ENCODE measurements at places on chromosomes 12 and 14.

- DNase-seq: peak; percentile 73
These were observed 33.8 kb downstream of the FBRSL1 start for GRCh38 chr12:132523576-132524331.

DNA sequence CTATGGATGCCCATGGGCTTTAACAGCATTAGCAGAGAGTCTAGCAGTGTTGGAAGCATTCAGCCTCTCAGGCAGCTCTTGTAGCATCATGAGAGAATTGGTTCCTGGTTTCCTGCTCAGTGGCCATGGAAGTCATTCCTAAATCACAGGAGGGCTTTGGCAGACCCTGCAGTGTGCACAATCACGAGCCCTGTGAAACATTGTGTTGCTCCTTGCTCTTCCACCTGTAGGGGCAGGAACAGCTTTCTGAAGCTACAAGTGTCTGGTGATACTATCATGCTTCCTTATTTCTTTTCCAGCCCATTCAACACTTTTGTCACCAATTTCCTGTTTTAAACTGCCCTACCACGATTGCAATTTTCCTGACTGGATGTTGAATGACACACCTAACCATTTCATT, 402.2 kb upstream of the USP15 start:
- DNase-seq: no peak

DNA sequence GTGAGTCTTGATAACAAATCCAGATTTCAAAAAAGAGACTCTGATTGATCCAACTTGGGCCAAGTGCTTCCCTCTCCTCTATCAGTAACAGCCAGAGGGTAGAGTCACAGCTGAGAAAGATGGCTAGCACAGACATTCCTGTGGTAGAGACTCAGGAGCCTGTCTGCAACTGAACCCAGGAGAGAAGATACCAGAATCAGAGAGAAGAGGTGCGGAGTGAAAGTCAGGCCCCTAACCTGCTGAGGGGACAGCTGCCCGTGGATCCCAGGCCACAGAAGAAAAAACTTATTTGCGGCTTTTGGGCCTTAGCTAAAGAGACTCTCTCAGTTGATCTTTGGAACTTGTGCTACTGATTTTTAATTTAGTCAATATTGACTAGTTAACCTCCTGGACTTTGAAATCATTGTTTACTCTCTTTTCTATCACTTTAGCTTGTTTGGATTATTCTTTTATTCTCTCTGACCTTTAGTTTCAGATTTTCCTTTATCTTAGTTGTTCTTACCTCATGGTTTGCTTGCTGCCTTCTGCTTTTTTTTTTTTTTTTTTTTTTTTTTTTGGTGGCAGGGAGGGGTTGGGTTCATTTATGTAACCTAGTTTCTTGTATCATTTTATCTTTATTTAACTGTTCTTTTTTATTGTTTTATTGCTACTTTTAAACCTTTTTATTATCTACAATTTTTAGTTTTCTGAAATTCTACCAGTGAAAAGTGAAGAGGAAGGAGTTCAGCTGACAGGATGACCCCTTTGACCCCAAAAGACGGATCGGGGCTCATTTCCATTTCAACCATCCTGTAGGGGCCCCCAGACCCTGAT, 154.9 kb upstream of the KRR1 start:
- no peak for DNase-seq

GRCh38 chr12:130097342-130097741, 64.9 kb upstream of the FZD10 start:
- no peak for DNase-seq

DNA sequence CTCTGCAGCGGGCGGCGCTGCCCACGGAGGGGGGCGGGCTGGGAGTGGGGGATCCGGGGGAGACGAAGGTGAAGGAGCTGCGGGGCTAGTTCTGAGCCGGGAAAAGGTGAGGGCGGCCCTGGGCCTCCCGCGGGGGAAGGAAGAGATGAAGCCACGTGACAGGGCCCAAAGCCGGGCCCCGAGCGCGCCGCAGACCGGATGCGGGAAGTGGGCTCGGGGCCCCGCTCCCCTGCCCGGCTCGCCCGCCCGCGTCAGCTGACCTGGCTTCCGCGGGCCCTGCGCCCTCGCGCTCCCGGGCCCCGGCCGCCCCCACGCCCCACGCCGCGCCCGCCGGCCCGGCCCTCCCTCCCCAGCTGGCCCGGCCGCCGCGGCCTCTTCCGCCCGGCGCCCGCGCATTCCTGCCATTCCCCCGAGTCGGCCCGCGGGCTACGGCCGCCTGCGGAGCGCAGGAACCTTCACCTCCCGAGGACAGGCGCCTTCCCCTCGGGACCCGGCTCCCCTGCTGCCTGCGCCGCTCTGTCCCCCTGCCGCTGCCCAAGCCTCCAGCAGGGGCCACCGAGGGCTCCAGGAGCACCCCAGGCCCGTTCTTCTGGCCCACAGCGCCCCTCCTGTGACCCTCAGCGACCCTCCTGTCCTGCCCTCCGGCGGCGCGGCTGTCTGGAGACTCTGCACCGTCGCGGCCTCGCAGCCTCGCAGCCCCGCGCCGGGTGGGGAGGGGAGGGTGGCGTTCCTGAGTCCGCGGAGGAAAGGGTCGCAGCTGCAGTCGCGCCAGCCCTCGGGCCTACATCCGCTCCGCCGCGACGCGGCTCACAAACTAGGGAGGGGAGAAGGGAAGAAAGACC, 20.4 kb downstream of the NINJ2 start:
- peak; percentile 71 for DNase-seq

DNA sequence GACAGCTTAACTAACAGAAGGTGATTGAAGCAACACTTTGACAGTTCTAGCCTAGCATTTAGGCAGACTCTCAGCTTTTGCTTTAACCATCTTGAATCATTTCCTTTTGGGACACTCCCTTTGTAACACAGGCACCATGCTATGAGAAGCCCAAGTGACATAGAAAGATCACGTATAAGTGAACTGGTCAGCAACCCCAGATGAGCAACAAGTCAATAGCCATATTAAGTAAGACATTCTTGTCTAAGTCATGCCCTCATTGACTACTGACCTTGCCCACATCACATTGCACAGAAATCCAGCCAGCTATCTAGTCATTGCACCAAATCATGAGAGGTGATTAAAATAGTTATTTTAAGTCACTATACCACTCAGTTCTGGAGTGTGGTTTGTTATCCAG, 476.8 kb downstream of the TRHDE start:
- DNase-seq: no peak

GRCh38 chr14:104383996-104384775, 195.4 kb upstream of the C14orf180 start:
- no peak for DNase-seq

DNA sequence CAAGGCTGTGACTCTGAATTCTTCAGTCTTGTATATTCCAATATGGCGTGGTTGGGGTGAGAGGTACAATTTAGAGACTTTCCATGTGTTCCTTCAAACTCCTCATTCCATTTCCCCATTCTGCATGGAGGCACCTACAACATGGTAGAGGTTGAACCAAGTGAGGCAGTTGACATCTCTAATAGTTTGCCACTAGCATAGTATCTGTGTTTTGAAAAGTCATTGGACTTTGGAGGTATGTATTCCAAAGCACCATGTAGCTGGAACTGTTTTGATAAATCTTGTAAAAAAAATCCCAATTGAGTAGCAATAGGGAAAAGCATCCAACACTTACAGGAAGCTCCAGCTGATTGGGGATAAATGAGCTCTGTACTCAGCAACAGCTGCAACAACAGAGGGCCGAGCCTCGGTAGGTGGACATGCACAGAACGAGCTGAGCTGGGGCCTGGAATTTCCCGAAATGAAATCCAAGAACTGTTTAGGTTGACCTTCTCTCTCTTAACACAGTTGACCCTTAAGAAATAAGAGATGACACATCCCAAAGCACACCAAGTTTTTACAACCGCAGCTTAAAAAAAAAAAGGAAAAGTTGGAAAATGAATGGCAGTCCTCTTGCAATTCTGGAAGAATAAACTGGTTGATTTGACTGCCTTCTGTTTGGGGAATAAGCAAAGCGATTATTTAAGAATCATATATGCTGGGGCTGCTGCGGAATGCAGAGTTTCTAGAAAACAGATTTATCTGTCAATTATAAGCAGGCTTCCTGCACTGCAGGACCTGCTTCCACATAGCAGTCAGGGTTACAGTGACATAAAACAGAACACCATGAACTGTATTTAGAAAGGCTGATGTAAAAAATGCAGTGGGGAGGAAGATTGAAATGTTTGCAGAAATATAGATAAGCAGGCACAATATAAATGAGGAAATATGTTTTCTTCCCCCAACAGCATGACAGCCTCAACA, 194.6 kb upstream of the KRR1 start:
- no peak for DNase-seq

- no peak for DNase-seq
These were observed 15.4 kb downstream of the SLC6A13 start for GRCh38 chr12:247271-247670.

DNA sequence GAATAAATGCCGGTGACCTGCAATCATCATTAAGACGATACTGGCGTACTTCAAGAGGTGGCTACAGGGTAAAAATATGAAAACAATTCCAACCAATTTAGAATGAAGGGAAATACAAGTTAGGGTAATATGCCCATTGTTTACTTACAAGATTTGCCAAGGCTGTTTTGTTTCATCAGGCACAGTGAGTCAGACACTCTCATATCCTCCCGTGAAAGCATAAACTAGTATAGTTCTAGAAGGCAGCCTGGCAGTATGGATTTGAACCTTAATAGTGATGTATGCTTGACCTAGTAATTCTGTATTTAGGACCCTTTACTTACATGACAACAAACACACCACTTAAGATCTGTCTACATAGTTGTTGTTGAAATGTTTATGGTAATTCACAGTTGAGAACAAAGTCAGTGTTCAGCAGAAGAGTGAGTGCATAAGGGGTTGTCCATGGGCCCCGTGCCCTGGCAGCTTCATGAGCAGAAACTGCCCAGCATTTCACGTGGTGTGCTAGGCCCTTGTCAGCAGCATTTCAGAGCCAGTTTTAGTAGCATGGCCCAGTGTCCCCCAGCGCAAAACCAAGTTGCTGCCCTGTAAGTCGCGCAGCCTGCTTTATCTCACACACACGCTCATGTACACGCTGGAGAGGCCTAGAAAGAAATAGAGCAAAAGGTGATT, 80.8 kb downstream of the EP400 start:
- DNase-seq: no peak

GRCh38 chr12:6182279-6182898, 17.8 kb upstream of the CD9 start:
- no peak for DNase-seq
